ENCODE measurements at places on chromosomes 16 and 17.

DNA sequence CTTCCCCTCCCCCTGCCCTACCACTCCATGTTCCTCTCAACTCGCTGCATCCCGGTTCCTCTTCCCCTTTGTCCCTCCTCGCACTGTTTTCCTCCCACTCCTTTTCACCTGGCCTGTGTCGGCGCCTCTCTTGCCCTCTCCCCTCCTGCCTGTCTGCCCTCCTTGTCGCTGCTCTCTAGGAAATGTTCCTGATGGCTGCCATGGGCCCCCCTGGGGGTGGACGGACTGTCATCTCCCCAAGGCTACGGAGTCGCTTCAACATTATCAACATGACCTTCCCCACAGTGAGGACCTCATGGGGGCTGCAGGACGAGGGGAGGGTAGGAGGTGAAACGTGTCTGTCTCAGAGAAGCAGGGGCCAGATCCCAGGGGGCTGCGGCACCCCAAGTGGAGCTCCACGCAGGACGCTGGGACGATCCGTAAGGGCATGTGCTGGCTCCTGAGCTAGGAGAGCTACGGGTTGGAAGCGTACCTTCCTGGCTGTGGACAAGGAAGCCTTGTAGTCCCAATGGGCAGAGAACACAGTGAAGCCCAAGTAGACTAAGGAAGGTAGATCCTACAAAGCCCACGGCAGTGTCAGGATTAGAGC is 39.8 kb upstream of the KDM6B start:
- no peak for DNase-seq

- no peak for DNase-seq
These were observed 2.6 kb downstream of the SPNS3 start for GRCh38 chr17:4436381-4436780.

DNA sequence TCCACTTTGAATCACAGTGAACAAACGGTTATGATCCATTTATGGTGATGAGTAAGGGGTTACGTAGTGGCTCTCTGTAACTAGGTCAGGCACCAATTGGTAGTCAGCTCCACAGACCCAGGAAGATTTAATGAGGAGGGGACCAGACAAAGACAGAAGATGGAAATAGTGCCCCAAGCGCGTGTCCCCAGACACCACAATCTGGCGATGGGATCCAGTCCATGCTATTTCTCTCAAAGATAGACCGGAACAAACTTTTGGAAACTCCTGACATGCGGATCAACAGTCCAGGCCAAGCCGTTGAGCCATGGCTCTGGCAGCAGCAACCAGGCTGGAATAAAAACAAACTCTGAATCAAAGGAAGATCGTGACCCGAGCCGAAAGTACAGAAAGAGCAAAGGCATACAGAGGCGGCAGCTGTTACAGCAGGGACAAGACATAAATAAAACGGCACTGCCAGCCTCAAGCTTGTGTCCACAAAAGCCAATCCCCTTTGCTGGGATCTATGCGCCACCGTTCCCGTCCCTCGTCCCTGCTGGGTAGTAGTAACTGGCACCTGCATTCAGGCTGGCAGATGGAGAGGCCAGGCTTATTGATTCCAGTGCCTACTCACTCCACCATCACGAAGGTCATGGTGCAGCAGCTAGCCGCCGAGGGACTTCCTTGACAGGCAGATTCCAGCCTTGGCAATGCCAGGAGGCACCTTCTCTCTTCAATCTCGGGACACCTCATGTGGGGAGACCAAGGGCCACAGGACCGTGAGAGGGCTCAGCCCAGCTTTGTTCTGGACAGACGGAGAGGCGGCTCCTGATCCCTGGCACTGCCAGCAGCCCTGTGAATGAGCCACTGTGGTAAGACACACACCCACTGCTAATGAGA is 50.2 kb downstream of the CDH11 start:
- no peak for DNase-seq

GRCh38 chr17:39979016-39979670 is 1.5 kb upstream of the PSMD3 start:
- no peak for DNase-seq

- no peak for DNase-seq
These were observed 113.2 kb downstream of the PHKB start for GRCh38 chr16:47574091-47575054.

DNA sequence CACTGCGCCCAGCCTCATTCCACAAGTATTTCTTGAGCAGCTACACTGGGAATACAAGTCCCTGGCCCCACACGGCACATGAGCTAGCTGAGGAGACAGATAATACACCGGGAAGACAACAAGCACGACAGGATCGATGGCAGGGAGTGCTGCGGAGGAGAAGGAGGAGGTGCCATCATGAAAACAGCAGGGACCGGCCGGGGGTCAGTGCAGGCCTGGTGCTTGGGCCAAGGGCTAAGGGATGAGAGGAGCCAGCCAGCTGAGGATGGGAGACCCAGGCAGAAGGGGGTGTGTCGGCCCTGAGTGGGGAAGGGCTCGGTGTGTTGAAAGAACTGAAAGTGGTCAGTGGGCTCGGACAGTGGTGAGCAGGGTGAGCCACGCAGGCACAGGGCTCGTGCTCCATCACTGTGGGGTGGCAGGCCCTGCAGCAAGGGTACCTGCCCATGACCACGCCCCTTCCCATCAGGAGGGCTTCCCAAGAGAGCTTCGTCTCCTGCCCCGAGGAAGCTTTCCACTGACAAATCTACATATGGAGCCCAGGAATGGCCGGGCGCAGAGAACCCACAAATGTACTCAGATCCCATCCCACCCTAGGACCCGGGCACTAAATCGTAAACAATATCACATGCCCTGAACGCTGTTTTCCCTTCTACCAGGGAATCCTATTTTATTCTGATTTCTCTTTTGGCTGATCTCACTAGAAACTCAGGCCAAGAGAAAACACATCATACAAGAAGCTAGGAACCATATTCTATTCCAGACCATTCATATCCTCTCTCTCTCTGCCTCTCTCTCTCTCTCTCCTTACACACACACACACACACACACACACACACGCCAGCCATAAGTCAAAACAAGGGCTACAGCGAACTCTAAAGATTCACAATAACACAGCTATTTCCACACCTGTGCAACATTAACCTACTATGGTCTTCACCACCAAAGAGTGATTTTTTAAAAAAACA is 50.7 kb upstream of the TNRC6C start:
- no peak for DNase-seq

DNA sequence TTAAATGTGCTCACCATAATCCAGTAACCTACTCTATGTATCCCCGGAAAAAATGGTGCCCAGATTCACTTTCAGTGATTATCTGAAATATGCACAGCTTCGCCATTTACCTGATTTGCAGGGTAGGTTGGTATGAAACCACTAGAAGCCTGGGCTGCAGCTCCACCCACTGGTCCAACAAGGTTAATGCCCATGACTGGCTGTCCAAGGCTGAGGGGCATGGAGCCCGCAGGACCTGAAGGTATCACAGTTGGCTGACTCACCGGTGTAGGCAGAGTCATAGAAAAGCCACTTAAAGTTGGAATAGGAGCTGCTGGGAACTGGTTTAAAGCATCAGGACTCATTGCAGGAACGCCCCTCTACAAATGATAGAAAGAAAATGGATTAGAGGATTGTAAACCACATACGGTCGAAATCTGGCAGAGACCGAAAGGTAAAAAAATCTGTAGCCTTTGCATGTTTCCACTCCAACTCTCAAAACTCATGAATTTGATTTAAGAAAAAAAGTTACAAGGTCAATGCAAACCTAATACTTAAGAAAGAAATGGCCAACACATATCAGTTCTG is 38.6 kb downstream of the SYNRG start:
- DNase-seq, result no peak

DNA sequence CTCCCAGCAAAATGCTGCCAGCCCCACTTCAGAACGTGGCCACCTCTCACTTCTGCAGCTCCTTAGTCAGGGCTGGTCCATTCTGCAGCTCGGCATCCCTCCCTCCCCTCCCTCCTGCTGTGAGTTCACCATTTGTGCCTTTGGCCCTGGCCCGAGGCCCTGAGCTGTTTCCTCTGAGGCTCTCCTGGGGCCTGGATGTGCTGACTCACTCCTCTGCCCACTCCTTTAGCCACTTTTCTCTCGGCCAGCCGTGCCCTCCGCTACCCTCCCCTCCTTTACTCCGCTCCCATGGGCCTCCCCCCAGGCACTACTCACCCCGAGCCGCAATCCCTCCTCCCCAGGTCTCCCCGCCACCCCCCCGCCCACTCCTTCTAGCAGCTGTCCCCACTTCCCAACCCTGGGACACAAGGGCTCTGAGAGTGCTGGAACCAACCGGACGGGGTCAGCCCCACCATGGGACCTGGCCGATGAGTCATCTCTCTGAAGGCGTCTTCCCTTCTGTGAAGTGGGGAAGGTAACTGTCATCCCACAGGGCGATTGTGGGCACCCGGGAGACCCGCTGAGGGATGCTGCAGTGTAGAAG is 11.5 kb downstream of the KCNG4 start:
- DNase-seq, result no peak

- no peak for DNase-seq
These were observed 8.0 kb upstream of the TEDC2 start for GRCh38 chr16:2451851-2452320.

DNA sequence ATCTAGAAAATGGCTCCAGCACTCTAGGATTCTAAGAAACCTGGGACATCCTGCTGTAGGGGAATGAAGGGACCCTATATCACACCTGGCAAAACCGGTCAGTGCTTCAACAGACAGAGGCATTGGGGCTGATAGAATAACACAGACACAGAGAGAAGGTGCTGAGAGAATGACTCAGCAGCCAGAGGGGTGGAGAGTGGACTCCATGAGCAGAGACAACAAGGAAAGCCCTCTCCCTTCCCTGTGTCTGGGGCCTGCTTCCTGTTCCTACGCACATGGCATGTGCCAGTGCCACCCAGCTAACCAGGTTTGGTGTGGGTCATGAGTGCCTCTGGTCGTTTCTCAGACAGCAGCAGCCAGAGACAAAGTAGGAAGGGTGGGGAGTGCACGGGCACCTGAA is 140.3 kb downstream of the CCT6B start:
- DNase-seq, result no peak

GRCh38 chr17:3928406-3928805 is 12.1 kb upstream of the P2RX1 start:
- DNase-seq, result no peak

- no peak for DNase-seq
These were observed 38.2 kb downstream of the KSR1 start for GRCh38 chr17:27494192-27495091.

- no peak for DNase-seq
These were observed 44.4 kb upstream of the CRISPLD2 start for GRCh38 chr16:84775262-84775810.

GRCh38 chr17:17510456-17511292 is 14.5 kb upstream of the RASD1 start:
- no peak for DNase-seq

Measured in stimulated activated CD8-positive, alpha-beta memory T cell treated with anti-CD3 and anti-CD28 coated beads, Interleukin-7, amount 100 ng/mL, for 1 hour (primary cell).